ENCODE measurements at places on chromosomes 7 and 10.

- DNase-seq, result no peak
Observed at GRCh38 chr10:22810643-22811465, 96.5 kb upstream of the PIP4K2A start.

DNA sequence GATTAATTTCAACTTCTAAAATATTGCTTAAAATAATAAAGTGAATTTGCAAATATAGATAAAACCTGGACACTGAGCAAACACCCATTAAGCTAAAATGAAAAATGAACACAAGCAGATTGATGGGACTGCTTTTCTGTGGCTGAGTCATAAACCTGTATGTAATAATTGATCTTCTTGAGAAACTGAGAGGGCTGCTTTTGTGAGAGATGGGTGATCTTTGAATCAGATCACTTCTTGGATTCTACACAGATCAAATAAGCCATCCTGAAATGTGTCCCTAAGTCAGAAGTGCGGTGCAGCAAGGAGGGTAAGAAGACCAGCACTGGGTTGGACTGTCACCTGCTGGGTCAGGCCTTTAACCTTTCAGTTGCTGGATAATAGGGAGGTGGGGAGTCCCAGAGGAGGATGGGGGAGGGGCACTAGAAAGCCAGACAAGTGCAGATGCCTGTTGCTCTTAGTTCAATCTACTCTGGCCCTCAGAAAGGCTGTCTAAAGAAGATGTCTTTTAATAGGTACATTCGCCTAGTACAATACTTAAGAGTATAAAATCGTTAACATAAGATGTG lies 178.2 kb upstream of the NAMPT start:
- DNase-seq, result no peak

- DNase-seq, result no peak
Observed at GRCh38 chr7:79361214-79361613, 92.3 kb downstream of the MAGI2 start.

DNA sequence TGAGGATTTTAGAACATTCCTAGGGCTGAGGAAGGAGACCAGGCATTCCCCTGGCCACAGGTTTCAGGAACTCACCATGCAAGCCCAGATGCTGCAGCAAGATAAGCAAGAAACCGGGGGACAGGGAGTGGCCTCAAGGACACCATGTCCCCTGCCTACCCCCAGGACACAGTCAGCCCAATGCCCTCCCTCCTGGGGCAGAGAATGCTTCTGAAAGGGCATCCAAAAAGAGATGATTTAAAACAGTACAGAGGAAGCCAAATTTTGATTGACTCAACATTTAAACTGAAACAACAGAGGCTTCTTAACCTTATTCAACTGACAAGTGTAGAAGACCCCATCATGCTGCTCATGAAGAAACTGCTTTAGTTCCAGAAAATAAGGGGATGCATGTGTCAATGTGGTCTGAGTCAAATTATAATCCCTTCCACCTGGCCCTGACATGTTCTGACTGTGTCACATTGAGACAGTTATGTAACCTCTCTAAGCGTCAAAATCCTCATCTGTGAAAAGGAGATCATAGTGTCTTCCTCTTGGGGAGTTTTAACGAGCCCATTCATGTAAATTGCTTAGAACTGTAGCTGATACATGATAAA lies 60.0 kb downstream of the ICA1 start:
- DNase-seq, result no peak

- no peak for DNase-seq
Observed at GRCh38 chr10:27542812-27543211, 38.7 kb downstream of the RAB18 start.

- no peak for DNase-seq
Observed at GRCh38 chr10:126945351-126946030, 40.3 kb downstream of the DOCK1 start.

DNA sequence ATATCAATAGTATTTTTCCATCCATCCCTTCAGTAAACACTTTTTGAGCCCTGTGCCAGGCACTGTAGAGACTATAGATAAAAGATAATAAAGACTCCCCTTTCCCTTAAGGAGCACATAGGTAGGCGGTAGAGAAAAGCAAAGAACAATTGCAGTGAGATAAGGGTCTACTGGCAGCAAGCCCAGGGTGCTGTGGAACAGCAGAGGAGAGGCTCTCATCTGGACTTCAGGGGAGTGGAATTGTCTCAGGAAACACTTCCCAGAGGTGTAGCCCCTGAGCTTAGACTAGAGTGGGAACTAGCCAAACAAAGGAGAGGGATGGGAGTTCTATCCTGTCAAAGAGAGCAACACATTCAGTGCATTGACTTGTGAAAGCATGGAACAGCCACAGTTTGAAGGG lies 102.0 kb downstream of the NRF1 start:
- DNase-seq, result no peak

DNA sequence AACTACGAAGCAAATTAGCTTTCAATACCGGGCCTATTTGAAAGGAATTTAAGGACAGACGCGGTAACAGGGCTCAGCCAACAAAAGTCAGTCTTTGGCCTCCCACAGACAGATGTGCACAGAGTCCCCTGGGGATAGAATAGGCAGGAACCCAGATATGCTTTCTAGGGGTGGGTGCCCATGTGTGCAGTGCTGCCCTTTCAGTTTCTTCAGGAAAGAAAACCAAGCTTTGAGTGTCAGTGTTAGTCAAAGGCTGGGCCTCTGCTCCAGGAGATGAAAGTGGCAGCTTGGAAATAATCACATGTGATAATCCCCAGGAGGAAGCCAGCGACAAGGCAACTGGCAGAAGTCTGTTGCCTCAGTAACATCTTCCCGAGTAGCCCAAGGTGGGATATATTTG lies 43.8 kb upstream of the CSTF2T start:
- DNase-seq, result no peak

- no peak for DNase-seq
Observed at GRCh38 chr10:110548002-110548401, 19.5 kb upstream of the SMC3 start.

DNA sequence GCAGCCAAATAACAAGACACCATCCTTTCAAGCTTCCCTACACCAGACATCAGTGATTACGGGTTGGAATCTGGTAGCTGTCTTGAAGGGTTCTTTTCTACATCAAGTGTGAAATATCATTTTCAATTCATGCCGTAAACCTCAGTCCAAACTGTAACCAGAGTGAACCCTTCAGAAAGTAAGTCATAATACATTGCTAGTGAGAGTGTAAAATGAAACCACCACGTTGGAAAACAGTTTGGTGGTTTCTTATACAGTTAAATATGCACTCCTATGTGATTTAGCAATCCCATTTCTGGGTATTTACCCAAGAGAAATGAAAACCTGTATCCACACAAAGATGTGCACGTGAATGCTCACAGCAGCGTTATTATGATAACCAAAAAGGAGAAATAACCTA lies 25.6 kb upstream of the ZC3HAV1L start:
- no peak for DNase-seq

DNA sequence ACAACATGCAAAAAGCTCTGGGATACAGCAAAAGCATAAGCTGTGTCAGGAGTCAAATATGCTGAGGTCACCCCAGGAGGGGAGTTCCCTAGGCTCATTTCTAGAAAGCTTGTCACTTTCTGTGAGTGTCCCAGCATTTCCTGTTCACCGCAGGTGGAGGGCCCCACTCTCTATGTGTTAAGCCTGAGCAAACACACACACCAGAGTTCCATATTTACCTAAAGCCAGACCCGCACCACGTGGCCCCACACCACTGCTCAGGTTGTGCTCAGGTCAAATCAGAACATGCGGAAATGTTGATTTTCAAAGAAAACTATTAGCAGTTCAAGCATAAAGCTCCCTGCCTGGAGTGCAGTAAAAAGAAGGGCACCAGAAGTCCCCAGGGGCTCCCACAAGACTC lies 259.6 kb upstream of the PPP2R2D start:
- DNase-seq, result no peak

- DNase-seq, result no peak
Observed at GRCh38 chr7:134645935-134646334, 718 bp upstream of the BPGM start.

Measured in naive thymus-derived CD4-positive, alpha-beta T cell (primary cell).